Activated CD4-positive, alpha-beta memory T cell treated with anti-CD3 and anti-CD28 coated beads for 36 hours (primary cell): ENCODE measurements at places on chromosomes 1 and 21.

DNA sequence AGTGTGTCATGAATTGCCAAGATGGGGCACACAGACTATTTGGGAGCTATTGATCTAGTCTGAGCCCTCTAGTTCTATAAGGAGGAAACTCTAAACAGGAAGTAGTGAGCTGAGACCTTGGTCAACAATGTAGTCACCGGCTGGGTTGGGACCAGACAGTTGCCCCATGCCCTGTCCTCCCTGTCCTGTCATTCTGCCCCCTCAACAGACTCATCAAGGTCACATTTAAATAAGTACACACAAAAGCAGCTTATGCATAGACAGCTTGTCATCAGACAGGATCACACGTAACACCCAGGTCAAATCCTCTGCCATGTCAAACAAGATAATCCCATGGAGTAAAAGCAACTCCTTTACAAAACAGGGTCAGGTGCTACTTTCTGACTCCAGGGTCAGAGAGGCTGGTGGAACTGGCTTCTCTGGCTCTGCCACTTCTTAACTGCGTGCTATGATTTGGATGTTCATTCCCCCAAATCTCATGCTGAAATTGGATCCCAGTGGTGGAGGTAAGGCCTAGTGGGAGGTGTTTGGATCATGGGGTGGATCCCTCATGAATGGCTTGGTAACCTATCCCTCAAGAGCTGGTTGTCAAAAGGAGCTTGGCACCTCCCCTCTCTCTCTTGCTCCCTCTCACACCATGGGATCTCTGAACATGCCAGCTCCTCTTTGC, 128.9 kb downstream of the HIVEP3 start:
- no peak overlapping the region for H3K27ac ChIP-seq
- no peak overlapping the region for H3K4me3 ChIP-seq
- peaks cover 49% of the 10 kb centered on the region for H3K4me1 ChIP-seq
- peaks cover 4% of the 10 kb centered on the region for H3K36me3 ChIP-seq
- DNase-seq = no peak

GRCh38 chr1:95033843-95034242, 38.9 kb downstream of the ALG14 start:
- no peak overlapping the region for H3K4me3 ChIP-seq
- H3K36me3 ChIP-seq = peaks cover 5% of the 10 kb centered on the region
- no peak overlapping the region for H3K27ac ChIP-seq
- no peaks in the 10 kb centered on the region for H3K4me1 ChIP-seq
- no peak for DNase-seq
- no peaks in the 10 kb centered on the region for H3K27me3 ChIP-seq

DNA sequence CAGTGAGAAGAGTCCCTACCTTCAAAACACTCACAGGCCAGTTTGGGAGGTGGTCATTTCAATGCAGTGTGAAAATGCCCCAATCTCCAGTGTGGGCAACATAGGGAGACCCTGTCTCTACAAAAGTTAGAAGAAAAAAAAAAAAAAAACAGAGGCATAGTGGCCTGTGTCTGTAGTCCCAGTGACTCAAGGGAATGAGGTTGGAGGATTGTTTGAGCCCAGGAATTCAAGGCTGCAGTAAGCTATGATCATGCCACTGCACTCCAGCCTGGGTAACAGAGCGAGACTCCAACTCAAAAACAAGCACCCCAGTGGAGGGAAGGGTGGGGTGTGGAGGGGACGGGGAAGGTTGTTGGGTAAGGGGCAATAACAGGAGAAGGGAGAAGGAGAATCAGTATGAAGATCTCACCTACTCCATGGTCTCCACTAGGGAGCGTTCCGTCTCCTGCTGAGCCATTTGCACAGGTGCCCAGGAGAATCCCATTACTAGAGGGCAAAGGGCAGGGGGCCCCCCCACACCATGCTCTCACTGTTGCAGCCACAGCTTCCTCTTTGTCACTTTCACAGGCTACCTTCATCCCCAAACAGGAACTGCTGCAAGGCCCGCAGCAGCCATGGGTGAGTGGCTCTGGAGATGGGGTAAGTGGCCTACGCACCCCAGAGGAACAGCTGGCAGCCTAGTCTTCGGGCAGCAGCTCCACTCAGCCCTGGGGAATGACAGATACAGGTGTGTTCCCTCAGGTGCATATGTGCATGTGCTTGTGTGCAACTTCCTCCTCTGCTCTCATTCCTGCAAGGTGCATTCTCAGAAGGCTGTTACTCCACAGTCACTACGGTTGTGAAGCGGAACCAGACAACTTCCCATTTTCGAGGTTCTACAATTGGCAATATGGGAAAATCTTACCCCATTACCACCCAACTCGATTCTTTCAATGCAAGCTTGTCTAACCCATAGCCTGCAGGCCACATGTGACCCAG, 87.9 kb upstream of the LYST start:
- H3K4me3 ChIP-seq = no peak overlapping the region
- H3K27ac ChIP-seq = no peak overlapping the region
- H3K36me3 ChIP-seq = no peaks in the 10 kb centered on the region

GRCh38 chr1:222334026-222334680, 213.8 kb downstream of the HHIPL2 start:
- no peaks in the 10 kb centered on the region for H3K36me3 ChIP-seq
- no peak overlapping the region for H3K4me3 ChIP-seq
- H3K4me1 ChIP-seq = no peaks in the 10 kb centered on the region

- DNase-seq = no peak
- H3K36me3 ChIP-seq = peaks cover 4% of the 10 kb centered on the region
- H3K4me1 ChIP-seq = peaks cover 26% of the 10 kb centered on the region
- no peak overlapping the region for H3K4me3 ChIP-seq
- H3K27ac ChIP-seq = no peak overlapping the region
Observed at GRCh38 chr1:161953256-161953920, 70.3 kb downstream of the OLFML2B start.
